CD4-positive, alpha-beta T cell treated with Interleukin-21 for 1 hour (primary cell): ENCODE measurements at places on chromosomes 3 and 15.

GRCh38 chr3:179410999-179411398 lies 40.3 kb downstream of the GNB4 start:
- DNase-seq = no peak

- no peak for DNase-seq
Measured at GRCh38 chr3:128343287-128344051, 123.2 kb downstream of the DNAJB8 start.

DNA sequence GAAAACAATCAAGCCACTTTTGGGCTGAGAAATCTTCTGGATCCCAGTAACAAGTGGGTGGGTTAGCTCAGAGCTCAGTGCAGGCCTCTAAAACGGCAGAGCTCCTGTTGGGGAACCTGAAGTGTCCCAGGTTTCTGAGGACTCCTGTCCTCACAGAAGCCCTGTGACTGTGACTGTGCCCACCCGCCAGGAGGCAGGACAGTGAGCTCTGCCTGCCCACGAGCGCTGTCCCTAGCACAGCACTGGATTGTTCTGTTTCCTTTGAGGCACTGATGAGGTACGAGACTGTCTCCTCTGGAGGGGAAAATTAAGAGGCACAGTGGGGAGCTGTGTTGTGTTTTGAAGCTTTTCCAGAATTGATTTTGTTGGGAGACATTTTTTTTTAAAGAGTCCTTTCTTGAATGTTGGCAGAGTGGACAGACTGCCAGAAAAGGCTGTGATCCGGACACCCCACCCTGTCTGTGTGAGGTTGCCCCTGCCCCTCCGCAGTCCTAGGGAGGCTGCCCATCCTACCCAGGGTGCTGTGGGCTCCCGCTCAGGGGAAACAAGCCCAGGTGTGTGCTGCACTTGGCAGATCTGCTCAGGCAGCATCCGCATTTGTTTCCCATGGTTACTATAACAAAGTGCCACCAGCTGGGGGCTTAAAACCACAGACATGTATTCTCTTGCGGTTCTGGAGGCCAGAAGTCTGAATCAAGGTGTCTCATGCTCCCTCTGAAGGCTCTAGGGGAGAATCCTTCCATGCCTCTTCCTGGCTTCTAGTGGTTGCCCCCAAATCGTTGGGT lies 66.6 kb upstream of the LARS2 start:
- DNase-seq = no peak

- DNase-seq = no peak
Measured at GRCh38 chr3:160685144-160685766, 8.3 kb downstream of the ARL14 start.

GRCh38 chr3:27721717-27722564 lies at the start of gene EOMES:
EOMES (minus strand) TSS chr3:27722323; CDS start chr3:27722294, 29 bp downstream.
- DNase-seq = peak; percentile 83

DNA sequence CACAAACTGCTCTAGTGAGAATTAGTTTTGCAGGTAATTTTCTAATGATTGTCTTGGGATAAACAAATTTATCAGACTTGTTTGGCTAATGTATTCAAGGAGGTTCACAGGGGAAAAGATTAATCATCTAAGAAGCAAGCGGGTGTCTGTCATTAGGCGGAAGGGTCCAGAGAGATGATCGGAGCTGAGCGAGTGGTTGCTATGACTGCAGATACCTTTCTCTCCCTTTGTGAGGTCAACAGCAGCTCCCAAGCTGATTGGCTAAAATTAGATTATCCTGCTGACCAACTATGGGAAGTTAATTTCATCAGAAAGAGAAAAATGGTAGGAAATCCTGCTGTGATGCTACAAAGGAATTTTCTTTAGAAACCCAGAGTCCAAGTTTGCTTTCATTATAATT lies 276.0 kb downstream of the SOX2 start:
- DNase-seq = no peak

DNA sequence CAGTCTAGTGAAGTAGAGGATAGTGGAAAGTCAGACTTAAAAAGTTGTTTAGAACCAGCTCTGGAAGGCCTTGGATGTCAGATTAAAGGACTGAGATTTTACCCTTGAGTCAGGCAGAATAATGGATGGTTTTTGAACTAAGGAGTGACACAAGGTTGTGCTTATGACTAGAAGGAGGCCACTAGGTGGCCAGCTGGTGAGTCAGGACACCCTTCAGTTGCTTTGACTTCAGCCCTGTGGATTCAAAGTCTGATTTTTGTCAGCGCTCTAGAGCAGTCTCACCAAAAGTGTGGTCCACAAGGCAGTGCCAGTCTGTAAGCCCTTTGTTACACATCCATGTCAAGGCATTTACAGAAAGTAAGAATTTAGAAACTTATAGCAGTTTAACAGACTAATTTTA lies 3.8 kb upstream of the GABPB1 start:
- peak; percentile 40 for DNase-seq

DNA sequence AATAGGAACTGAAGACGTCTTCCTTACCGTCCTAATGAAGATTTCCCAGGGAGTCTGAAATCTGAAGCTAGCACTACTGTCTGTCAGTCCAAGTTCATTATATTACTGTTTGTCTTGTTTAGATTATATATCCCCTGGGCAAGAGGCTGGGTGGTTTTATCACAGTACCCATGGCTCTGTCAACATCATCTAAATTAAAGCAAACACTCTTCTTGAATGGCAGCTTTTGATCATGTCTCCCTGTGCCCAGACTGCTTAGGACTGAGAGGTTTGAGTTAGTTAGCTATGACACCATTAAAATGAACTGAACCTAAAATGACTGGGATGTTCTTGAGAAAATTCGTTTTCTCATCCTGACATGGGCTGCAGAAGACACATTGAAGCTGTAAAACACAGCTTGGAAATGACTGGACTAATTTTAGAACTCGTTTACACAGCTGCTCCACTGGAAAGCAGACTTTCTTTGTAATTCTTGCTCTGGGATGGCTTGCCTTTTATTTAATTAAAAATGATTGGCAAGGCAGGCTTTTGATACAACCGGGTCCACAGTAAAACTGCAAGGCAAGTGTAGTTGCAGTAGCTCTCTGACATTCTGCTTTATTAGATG lies 243.5 kb downstream of the MFSD1 start:
- DNase-seq = no peak

GRCh38 chr15:51494411-51495314 lies 127.9 kb downstream of the DMXL2 start:
- no peak for DNase-seq

DNA sequence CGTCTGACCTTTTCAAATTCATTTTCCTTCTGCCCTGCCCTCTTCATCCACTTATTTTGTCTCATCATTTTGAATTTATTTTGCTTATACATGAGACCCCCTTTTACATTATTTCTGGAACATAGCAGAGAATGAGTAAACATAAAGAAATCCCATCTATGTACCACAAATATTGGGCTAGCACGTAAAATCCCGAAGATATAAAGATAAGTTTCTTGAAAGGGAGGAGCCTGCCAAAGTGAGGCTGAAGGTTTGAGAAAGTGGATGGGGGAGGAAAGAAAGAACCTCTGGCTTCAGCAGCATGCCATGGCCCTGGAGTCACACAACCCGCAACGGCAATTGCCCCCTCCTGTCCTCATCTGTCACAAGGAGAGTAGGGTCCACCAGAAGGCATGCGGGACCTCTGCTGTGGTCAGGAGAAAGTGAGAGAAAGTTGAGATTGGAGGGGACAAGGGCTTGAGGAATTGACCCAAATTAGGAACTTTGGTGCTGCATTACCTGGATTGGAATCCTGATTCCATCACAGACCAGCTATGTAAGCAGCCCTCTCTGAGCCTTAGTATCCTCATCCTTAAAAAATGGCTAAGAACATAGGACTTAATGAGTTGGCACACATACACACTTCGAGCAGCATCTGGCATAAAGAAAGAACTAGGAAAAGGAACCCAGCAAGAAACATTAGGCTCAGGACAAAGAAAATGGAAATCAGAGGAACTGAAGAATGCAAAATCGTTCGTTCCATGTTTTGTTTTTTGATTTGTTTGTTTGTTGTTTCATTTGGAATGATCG lies 53.7 kb upstream of the GYG1 start:
- DNase-seq = no peak
